ENCODE measurements at places on chromosomes 4 and X.

GRCh38 chr4:108965472-108966076, 202.7 kb upstream of the ETNPPL start:
- no peak for DNase-seq

- DNase-seq, result no peak
Observed at GRCh38 chr4:166518776-166519175, 645.7 kb downstream of the TLL1 start.

DNA sequence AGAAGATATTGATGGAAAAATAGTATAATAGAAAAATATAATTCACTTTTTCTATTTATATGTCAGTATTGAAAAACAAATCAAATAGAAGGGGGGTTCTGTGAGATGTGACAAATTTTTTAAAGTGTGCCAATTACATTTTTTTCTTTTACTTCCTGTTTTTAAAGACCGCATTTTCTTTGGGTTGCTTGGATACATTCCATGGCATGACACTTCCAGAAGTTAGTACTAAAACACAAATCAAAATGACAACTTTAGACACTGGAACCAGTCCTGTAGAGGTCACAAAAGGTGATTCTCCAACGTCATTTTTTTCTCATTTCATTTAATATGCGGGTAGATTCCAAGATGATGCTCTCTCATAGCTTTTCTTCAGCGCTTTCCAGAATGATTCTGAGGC, 116.2 kb upstream of the GNPDA2 start:
- DNase-seq, result no peak

DNA sequence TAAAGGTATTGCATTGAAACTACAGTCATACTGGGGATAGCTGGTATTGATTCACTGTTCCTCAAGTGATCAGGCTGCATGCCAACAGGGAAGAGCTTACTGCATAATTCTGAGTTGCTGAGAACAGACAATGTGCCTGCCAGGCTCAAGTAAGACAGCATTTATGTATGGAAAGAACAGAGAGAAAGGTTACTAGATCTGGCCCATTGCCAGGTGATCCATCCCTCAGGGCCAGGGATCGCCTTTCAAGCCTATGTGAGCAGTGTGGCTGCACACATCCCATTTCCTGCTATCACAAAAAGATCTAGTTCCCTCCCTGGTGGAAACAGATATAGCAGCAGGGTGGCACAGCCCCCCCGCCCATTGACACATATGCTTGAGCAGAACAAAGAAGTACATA, 254.0 kb downstream of the TMA16 start:
- no peak for DNase-seq

GRCh38 chr4:118967393-118967792, 78.7 kb downstream of the SYNPO2 start:
- DNase-seq, result no peak

DNA sequence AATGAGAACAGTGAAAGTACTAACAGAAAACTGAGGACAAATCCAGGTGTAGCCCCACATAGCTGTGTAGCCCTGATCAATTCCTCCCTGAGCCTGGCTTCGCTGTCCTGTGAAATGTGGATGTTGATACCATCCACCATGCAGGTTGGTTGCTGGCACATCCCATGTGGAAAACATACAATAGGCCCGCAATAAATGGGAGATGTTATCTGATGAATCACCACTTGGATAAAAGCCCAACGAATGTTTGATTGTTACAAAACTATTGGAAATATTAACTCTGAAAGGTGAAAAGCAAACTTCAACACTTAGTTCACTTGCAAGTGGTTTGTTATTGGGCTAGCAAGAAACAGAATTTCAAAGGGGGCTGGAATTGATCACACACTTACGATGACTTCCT, 186.3 kb upstream of the FTHL17 start:
- DNase-seq, result no peak

- no peak for DNase-seq
Observed at GRCh38 chr4:99945718-99946355, 581 bp downstream of the DNAJB14 start.

DNA sequence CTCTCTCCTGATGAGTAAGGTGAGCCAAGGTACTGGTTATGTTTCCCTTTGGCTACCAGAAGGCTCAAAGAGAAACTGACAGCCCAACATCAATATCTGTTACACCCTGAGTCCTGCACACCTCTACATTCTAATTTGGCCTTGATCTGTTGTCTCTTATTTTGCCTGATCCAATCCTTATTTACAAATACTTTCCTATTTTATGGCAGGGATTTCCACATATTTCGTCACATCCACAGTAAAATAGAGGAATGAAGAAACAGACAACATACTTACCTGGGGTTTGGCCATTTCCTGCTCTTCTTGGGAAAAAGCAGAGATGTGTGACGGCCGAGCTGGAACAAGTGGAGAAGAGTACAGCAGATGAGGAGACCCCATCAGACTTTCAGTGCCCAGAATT, 1.5 kb downstream of the ZNF182 start:
- DNase-seq, result no peak

- no peak for DNase-seq
Observed at GRCh38 chrX:15160558-15161095, 109.3 kb downstream of the ASB9 start.
